ENCODE measurements at places on chromosomes 7 and 10.

- no peak for DNase-seq
These were observed 119.2 kb downstream of the DPP6 start for GRCh38 chr7:154171422-154171821.

- no peak for DNase-seq
These were observed 8.1 kb downstream of the CHN2 start for GRCh38 chr7:29202651-29203069.

DNA sequence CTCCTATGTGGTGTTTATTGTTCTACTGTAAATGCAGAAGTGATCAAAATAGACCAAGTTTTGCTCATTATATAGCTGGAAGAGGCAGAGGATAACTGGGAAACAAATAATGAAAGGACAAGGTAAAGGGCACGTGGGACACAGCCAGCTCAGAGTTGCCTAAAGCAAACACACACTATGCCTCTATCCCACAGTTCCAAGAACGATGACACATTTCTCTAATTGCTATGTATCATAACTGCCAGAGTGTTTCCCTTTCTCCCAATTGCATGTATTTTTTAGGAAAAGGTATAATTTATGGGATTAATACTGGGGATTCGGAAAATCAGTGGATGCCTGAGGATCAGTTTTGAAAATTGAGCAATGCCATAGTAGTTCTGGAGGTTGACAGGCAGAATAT lies 49.0 kb downstream of the CCDC71L start:
- peak; percentile 69 for DNase-seq

DNA sequence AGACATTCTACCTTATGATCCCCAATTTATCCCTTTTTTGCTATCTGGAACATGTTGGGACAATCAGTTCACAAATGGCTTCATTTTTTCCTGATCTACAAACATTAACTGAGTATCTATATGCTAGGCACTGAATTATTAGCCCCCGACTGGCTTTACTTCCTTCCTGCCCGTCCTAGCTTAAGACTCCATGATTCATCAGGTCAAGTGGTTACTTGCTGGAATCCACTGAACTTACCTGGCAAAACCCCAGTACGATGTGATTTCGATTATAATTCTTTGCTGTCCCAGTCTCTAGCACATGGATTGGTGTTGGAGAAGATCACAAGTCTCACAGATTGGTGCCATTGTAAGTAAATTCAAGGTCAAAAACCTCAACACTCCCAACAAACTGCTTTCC lies 77.1 kb downstream of the ORC5 start:
- DNase-seq = no peak

- DNase-seq = no peak
These were observed 65.3 kb upstream of the SMNDC1 start for GRCh38 chr10:110370006-110370405.

DNA sequence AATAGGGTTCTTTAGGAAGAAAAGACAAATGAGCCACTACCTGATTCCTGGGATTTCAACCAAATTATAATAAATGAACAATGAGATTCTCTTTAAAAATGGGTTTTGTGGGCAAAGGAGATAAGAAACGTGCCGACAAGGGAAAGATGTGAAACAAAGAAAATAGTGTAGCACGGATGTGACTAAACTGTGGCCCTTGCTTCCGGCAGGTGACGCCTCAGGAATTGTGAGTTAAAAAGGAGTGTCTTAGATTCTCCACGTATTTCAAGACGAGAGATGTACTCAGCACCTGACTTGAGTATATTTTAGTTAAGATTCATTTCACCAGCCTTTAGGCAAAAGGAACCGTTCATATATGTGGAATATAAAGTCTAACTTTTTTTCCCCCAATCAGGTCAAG lies 75.9 kb downstream of the DNAH11 start:
- DNase-seq = no peak

- peak; percentile 67 for DNase-seq
These were observed 128.7 kb upstream of the CXCL12 start for GRCh38 chr10:44513591-44513990.

- no peak for DNase-seq
These were observed 358.7 kb downstream of the PHF14 start for GRCh38 chr7:11332186-11332864.

DNA sequence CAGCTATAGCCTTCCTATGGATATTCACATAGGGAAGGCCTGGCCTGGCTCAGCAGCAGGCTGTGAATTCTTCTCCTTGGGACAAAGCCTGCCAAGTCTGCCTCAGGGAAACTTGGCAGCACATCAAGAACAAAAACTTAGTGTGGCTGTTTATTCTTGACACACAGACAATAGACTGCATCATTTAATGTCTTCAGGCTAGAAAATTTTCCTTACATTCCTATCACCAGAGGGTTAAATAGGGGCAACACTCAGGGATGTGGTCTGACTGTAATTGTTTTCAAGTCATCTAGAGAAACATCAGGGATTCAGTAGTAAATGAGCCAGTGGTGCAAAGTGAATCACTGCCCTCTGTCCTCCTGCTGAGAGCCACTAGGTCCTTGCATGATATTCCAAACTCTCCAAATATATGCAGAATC lies 137.3 kb downstream of the SEMA3C start:
- peak; percentile 94 for DNase-seq

DNA sequence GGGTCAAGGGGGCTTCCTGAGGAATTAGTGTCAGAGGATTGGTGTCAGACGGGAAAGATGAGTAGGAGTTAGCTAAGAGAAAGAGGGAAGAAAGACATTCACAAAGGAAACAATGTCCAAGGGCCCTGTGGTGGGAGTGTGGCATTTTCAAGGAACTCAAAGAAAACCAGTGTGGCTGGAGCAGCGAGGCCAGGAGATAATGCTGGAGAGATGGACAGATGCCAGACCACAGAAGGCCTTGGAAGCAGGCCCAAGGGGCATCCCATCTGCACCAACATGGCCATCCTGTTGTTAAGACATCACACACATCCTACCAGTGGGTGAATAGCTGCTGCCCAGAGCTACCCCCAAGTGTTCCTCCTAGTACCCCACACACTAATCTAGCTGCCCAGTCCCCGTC lies 36.1 kb upstream of the CUL1 start:
- no peak for DNase-seq

DNA sequence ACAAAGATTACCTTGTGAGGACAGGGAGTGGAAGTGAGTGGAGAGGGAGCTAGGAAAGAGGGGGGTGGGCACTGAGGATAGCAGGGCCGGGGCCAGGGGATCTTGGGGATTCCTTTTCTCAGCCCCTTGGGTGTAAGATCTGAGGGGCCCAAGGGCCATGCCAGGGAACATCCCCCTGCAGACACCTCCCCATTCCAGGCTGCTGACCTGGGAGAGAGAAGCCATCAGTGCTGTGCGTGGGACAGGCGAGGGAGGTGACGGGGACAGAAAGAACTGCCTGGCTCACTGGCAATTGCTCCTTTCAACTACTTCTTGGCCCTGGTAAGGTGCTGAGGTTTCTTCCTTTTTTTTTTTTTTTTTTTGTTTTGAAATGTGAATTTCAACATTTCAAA lies 12.0 kb upstream of the BTBD16 start:
- no peak for DNase-seq

GRCh38 chr7:100949933-100950443 lies 654 bp downstream of the MUC3A start:
- no peak for DNase-seq

DNA sequence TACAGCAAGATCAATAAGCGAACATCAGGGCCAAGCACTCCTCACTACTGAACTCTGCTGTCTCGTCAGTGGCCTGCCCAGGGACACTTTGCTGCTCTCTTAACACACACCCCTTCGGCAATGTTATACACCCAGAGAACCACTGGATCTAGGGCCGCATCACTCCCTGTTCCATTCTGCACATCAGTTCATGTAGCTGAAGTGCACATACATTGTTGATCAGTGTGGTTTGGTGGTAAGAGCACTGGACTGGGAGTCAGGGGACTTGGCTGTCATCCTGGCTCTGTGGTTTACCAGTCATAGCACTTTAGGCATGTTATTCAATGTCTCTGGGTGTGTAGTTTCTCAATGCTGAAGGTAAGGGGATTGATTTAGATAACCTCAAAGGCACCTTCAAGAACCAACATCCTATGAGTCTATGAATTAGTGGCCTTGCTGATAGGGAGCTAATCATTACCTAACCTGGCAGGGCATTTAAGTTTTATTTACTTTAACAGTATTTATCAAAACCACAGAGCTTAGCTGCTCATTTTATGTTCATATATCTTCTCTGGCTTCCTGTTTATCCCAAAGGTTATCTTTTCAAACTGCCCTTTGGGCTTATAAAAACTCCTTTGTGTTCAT lies 24.8 kb downstream of the DUSP5 start:
- DNase-seq = peak; percentile 69

GRCh38 chr10:133140417-133141143 lies 19.4 kb upstream of the KNDC1 start:
- no peak for DNase-seq

GRCh38 chr7:84088802-84089201 lies 105.8 kb downstream of the SEMA3A start:
- DNase-seq = no peak

All from fibroblast of mammary gland (primary cell).